ENCODE measurements at places on chromosomes 5 and 9. TPM values are rescaled to one million over a fixed set of nuclear protein-coding genes. Genes with fewer than 3 reads are reported as not detected.
A peak's percentile ranks its signal among the peaks of the same experiment; 100 is the strongest.

DNA sequence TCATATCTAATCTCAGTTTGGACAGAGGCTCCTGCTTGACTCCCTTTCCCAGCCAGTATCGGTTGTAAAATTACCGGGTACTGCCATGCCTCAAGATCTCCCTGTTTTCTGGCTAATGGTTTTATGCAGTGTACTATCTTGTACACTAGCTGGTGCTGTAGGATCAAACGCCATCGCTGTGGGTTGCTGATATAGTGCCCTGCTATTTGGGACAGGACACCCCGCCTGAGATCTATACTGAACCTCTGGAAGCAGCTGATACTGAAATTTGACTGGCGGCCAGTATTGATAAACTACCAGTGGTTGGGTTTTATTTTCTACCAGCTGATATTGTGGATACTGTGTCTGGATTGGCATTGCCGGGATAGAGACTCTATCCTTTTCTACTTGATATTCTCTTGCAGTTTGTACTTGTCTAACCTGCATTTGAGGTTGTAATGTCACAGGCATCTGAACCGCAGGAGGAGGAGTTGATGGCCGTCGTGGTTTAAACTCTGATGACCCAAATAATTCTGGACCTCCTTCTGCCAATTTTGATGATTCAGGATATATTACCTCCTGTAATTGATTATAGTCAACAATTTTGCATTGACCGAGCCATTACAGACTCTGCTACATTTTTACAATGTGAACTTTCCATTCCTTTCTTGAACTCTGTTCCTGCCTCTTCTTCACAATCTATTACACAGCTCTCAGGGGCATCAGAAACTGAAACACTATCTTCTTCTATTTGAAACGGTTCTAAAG is 112.5 kb upstream of the LARP1 start:
- H3K36me3 ChIP-seq: no peaks in the 10 kb centered on the region
- H3K27ac ChIP-seq: no peak overlapping the region
- H3K4me3 ChIP-seq: no peak overlapping the region
- no peaks in the 10 kb centered on the region for H3K27me3 ChIP-seq

- no peak for DNase-seq
- no peak overlapping the region for H3K27ac ChIP-seq
- H3K27me3 ChIP-seq: no peaks in the 10 kb centered on the region
These were observed 53.6 kb downstream of the FER start for GRCh38 chr5:108801301-108801700.

GRCh38 chr9:81621785-81622259 is 67.5 kb downstream of the TLE1 start:
- no peaks in the 10 kb centered on the region for H3K27me3 ChIP-seq
- H3K27ac ChIP-seq: no peak overlapping the region
- H3K4me1 ChIP-seq: no peaks in the 10 kb centered on the region
- H3K4me3 ChIP-seq: no peak overlapping the region
- DNase-seq: no peak

- H3K4me3 ChIP-seq: no peak overlapping the region
- peak; percentile 44 for DNase-seq
- H3K36me3 ChIP-seq: peaks cover 17% of the 10 kb centered on the region
- no peak overlapping the region for H3K27ac ChIP-seq
- H3K4me1 ChIP-seq: peaks cover 31% of the 10 kb centered on the region
These were observed 1.8 kb downstream of the MRPL36 start for GRCh38 chr5:1797855-1798254.

Gene PGM5
- 628 TPM for total RNA-seq

DNA sequence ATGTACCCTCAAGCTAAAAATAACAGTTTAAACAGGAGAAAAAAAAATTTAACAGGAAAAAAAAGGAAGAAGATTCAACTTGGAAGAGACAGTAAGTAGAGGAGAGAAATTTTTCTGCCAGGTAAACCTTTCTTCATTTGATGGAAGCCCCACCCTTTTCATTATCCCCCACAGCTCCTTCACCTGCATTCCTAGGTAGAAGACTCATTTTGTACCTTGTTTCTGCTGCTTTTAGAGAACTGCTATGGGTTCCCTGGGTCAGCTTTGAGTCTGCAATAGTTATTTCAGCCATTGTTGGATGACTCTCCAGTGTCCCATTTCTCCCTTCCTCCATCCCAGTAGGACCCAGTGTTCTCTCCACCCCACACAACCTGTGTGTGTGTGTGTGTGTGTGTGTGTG is 74.1 kb upstream of the CPEB4 start:
- H3K4me3 ChIP-seq: no peak overlapping the region
- no peaks in the 10 kb centered on the region for H3K27me3 ChIP-seq
- H3K27ac ChIP-seq: no peak overlapping the region
- no peaks in the 10 kb centered on the region for H3K4me1 ChIP-seq

Gene POU5F2
- 3.2 TPM for total RNA-seq

- peak; percentile 28 for DNase-seq
- no peak overlapping the region for H3K4me3 ChIP-seq
- no peaks in the 10 kb centered on the region for H3K4me1 ChIP-seq
- H3K27me3 ChIP-seq: no peaks in the 10 kb centered on the region
- no peaks in the 10 kb centered on the region for H3K36me3 ChIP-seq
These were observed 133.6 kb downstream of the ZNF354C start for GRCh38 chr5:179193746-179194145.

Gene FCN2
- total RNA-seq: not detected

GRCh38 chr9:134533850-134534588 is 107.6 kb upstream of the COL5A1 start:
- DNase-seq: peak; percentile 62
- H3K4me3 ChIP-seq: no peak overlapping the region
- H3K27me3 ChIP-seq: no peaks in the 10 kb centered on the region
- no peak overlapping the region for H3K27ac ChIP-seq
- H3K36me3 ChIP-seq: no peaks in the 10 kb centered on the region

All from sigmoid colon (tissue), 7 donors.